NCI-H1436 treated with DMSO at 0.1 percent for 48 hours (cell line): ENCODE measurements at places on chromosomes 4 and X.

- no peak for DNase-seq
Observed at GRCh38 chrX:38927592-38927991, 126.3 kb downstream of the MID1IP1 start.

DNA sequence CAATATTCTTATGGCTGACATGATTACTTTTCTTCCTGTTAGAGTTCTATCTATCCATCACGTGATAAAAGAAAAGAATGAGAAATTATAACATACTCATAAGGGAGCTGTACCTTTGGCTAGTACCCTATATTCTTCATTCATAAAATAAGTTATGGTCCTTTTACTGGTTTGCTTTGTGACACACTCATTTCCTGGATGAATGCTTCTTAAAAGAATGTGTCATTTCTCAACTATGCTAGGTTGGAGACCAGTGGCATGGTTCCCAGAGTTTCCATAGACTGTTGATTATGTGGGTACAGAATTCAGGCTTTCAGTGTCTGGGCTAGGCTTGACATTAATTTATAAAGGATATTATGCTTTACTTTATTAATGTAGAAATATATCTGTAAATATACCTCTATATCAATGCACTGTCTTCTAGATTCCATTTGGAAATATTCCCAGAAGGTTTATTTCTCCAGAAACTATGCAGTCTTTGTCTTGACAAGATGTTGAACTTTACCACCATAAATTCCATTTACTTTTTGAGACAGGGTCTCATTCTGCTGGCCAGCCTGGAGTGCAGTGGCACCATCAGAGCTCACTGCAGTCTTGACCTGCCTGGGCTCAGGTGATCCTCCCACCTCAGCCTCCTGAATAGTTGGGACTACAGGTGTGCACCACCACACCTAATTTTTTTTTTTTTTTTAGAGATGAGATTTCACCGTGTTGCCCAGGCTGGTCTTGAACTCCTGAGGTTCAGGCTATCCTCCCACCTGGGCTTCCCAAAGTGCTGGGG is 23.8 kb downstream of the NUDT6 start:
- DNase-seq, result no peak

DNA sequence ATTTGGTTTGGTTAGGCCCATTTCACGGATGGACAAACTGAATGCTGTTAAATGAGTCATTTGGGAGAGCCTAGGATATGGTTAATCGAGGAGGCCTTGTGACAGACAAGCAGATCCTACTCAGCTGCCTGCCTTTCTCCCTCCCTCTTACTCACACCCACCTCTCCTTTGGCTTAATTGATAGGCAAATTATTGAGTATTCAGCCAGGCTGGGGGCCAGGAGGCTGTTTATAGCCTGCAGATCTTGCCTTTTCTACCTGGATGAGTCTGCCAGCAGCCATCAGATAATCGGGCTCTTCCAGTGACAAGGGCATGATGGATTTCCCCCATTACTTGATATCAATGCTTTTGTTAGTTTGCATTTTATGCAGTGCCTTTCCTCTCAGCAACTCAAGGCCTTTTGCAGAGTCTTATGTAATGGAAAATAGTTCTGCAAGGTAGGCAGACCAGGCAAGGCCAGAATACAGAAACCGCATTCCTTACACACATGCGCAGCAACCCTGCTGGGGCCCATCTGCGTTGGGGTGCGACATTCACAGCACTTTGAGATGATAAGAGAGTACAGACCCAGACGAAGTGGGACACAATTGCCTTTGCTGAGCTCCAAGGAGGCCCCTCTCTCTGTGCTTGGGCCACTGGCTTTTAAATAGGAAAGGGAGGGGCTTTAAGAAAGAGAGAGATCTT is 96.2 kb upstream of the ATP6AP2 start:
- DNase-seq, result no peak

DNA sequence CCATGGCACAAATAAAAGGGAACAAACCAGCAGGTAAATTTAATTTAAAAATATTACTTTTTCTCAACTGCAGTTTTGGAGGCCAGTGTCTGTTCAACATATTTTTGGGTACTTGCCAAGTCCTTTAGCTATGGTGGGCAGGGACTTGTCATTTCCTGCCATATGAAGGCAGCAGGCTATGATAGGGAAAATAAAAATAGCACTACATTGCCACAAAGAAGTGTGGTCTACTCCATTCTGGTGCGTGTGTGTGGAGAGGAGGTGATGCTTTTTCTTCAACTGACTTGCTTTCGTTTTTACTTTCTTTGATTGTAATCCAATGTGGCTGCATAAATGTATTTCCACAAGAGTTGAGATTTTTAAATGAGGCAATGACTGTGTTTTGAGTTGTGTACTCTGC is 17.2 kb downstream of the GPR174 start:
- no peak for DNase-seq

GRCh38 chrX:22974616-22975015 is 25.1 kb upstream of the DDX53 start:
- no peak for DNase-seq

GRCh38 chr4:22323691-22324090 is 192.2 kb downstream of the ADGRA3 start:
- no peak for DNase-seq

DNA sequence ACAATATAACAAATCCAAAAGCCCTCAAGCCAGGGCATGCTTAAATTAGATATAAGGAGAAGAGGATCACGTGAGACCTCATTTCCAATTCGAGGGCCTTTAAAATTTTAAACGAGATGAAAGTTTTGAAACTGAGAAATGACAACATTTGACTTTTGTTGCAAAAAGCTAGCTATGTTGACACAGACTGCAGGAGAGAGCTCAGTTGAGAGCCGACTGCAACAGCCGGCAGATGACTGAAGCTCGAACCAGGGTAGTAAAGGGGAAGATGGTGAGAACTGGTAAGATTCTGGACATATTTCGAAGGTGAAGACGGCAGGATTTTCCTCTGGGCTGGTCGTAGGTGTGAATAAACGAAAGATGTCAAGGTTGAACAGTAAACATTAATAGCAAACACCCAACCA is 773 bp downstream of the PRMT9 start:
- DNase-seq, result no peak

GRCh38 chrX:97132664-97133415 is 249.1 kb downstream of the RPA4 start:
- DNase-seq, result no peak

DNA sequence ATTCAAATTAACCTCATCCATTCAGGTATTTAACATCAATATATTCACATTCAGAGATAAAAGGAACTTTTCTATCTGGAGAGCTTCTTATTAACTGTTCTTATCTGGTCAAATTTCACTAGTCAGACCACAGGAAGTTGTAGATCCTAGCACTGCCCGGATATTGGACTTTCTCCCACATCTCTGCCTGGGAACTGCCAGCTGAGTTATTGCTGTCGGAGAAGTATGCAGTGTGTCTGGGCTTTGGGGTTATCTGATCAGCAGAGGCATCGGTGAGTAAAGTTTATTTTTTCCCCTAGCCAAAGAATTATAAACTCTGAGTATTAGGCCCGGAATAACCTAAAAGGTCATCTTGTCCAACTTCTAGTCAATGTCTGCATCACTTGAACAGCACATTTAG is 45.1 kb downstream of the OR13H1 start:
- no peak for DNase-seq

DNA sequence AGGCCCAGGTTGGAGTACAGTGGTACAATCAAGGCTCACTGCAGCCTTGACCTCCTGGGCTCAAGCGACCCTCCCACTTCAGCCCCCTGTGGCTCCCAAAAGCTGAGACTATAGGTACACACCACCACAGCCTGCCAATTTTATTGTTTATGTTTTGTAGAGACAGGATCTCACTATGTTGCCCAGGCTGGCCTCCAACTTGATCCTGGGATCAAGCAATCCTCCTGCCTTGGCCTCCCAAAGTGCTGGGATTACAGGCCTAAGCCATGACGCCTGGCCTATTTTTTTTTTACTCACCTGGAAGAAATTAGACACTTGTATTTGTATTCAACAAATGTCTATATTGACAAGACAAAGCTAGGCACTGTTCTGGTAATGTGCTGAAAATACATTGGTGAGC is 25.1 kb downstream of the FAM156A start:
- DNase-seq, result no peak

DNA sequence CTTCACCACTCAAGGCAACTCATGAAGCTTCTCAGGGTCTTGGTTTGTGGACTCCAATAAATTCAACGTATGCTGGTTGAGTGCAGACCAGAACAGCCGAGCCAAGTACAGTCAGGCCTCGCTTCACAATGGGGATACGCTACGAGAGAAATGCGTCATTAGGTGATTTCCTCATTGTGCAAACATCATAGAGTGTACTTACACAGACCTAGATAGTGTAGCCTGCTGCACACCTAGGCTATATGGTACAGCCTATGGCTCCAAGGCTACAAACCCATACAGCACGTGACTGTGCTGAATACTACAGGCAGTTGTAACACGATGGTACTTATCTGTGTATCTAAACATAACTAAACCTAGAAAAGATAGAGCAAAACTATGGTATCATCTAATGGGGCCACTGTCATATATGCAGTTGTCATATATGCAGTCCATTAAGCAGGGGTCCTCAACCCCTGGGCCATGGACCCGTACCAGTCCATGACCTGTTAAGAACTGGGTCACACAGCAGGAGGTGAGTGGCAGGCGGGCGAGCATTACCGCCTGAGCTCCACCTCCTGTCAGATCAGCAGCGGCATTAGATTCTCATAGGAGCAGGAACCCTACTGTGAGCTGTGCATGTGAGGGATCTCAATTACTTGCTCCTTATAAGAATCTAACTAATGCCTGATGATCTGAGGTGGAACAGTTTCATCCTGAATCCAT is 31.5 kb downstream of the RTL5 start:
- DNase-seq, result peak; percentile 19

GRCh38 chrX:15751155-15751819 is 13.2 kb downstream of the CA5B start:
- no peak for DNase-seq

DNA sequence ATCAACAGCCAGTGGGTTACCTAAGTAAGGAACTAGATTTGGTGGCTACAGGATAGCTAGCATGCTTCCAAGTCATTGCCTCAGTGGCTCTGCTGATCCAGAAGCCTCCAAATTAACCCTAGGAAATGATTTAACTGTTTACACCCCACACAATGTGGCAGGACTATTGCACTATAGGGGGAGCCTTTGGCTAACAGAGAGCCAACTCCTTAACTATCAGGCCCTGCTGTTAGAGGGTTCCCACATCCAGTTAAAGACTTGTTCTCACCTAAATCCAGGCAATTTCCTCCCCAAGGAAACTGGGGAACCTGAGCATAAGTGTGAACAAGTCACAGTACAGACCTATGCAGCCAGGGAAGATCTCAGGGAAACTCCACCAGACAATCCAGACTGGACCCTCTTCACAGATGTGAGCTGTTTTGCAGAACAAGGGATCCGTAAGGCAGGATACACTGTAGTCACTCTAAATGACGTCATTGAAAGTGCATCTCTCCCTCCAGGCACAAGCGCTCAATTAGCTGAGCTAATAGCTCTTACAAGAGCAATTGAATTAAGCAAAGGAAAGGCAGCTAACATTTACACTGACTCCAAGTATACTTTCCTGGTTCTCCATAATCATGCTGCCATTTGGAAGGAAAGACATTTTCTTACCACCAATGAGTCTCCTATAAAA is 185.3 kb upstream of the SPOCK3 start:
- no peak for DNase-seq

GRCh38 chrX:103183912-103184311 is 31.0 kb upstream of the BEX4 start:
- no peak for DNase-seq

GRCh38 chr4:7514789-7515188 is 80.1 kb upstream of the PSAPL1 start:
- no peak for DNase-seq

- no peak for DNase-seq
Observed at GRCh38 chr4:163251204-163251603, 81.2 kb downstream of the NPY1R start.

GRCh38 chr4:113633467-113633866 is 128.1 kb downstream of the CAMK2D start:
- no peak for DNase-seq

DNA sequence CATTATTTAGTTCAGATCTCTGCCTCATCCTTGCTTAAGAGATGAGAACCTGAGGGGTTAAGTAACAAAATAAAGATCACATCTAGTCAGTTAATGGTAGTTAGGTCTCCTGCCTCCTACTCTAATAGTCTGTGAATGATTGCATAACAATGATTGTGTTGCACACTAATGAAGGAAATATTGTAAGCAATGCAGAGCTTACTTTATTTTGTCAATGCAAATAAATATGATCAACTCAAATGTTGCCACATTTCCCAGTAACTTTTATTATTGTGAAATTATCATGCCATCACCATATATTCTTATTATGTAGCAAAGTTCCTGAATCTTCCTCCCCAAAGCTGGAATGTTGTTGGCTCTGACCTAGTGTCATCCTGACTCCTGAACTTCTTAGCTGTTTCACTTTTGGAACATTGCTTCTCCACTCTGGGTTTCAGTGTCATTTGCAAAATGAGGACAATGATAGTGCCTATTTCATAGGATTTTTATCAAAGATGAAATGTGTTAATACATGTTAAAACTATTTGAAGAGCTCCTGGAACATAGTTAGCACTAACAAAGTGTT is 17.0 kb upstream of the GABRA4 start:
- DNase-seq, result no peak

DNA sequence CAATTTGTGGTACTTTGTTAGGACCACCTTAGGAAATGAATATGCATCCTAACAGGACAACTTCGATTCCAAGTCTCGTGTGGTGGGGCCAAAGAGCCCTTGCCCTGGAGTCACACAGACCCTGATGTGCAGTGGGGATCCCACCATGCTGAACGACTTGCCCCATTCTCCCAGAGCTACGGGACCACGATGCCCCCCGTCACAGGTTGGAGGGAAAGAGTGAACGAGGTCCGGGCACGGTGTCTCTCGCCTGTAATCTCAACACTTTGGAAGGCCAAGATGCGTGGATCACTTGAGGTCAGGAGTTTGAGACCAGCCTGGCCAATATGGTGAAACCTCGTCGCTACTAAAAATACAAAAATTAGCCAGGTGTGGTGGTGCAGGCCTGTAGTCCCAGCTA is 14.4 kb upstream of the MSX1 start:
- DNase-seq, result no peak

- DNase-seq, result no peak
Observed at GRCh38 chr4:146098978-146099377, 76.5 kb upstream of the LSM6 start.

- no peak for DNase-seq
Observed at GRCh38 chr4:67161311-67161710, 384.0 kb downstream of the CENPC start.

- no peak for DNase-seq
Observed at GRCh38 chrX:54237014-54237413, 54.0 kb upstream of the FAM120C start.

- no peak for DNase-seq
Observed at GRCh38 chrX:43707812-43708548, 51.9 kb downstream of the MAOA start.

GRCh38 chrX:134526399-134526798 is 66.4 kb downstream of the HPRT1 start:
- no peak for DNase-seq

GRCh38 chrX:724256-724655 is 93.7 kb downstream of the SHOX start:
- DNase-seq, result no peak

GRCh38 chr4:8707045-8707781 is 114.6 kb downstream of the CPZ start:
- DNase-seq, result no peak

GRCh38 chr4:149701435-149702156 is 114.0 kb downstream of the IQCM start:
- DNase-seq, result no peak
